ENCODE measurements at places on chromosomes 4 and X.

- no peak for DNase-seq
Measured at GRCh38 chr4:34972189-34972588, 1272.1 kb downstream of the ARAP2 start.

DNA sequence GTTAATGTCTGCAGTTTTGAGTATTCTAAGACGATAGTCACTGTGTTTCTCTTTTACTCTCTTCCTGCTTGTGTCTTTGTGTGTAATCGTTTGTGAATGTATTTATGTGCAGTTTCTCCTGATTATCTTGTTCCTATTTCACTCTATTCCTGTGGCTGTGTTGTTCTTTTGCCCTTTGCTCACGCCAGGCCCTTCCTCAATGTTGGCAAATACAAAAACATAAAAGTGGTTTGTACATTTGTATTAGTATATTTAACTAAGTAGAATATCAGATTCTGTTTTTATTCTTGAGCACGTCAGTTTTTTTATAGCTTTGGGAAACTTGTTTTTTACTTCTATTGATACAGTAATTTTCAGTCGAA is 107.6 kb upstream of the BMPR1B start:
- DNase-seq = no peak

- no peak for DNase-seq
Measured at GRCh38 chr4:94399721-94400120, 52.0 kb upstream of the PDLIM5 start.

DNA sequence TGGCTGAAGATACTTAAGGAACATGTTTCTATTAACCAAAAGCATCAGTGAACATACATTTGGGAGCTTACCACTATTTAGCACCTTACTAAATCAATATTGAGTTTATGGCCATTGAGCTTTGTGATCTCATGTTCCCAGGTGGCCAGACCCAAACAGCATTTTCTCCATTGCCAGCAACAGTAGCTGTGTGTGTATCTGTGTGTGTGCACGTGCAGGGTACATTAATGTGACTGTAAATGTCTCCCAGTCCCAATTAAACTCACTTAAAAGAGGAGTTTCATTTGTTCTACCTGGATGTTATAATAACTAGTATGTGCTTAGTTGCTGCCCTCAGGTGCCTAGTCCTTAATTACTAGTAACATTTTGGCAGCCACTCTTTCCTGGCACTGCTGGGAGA is 282.4 kb downstream of the NR3C2 start:
- no peak for DNase-seq

GRCh38 chr4:51862199-51862598 is 19.2 kb downstream of the DCUN1D4 start:
- no peak for DNase-seq

DNA sequence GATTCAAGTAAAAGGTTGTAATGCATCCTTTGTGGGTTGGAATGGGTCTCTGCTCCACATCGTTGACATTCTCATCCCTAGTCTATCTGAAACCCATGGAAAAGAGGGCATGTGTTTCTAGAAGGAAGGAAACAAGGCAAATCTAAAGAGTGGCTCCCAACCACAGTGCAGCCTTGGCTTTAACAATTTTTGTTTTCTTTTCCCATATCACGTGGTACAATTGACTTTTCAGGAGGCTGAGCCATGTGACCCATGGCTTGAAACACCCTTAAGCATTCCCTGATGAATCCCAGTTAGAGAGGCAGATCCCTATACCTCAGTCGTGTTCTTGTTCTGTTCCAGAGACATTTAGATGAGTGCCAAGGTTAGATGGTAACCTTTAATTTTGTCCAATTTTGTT is 12.8 kb downstream of the DCUN1D4 start:
- no peak for DNase-seq

DNA sequence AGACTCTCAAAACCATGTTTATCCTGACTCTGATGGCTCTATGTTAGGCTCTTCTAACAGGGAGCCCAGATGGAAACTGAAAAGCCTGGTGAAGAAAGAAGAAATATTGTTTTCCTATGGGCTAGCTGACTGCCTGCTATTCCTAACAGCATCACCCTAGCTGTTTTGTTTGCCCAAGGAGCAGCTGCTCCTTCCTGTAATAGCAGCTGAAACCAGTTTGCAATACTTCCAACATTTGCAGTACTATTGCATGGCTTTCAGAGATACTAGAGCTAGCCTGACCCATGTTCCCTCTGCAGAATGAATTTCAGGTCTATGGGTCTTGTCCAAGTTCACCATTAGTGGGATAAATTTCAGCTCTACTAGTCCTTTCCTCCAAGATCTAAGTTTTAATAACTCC is 495.2 kb downstream of the INPP4B start:
- no peak for DNase-seq

DNA sequence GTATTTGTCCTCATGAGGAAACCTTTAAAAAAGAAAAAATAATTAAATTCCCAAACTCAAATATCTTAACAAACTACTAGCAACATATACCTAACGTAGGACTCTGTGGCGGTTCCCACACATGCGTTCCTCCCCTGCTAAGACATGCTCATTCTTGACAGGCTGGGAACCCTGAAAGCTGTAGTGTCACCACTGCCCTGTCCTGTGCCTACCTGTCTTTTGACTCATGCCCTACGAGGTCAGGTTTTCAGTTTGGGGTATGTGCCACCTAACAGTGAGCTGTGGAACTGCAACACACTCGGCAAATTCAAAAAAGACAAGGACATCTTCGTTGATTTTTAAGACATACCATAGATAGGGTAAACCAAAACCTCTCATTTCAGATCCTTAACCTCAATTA is 17.8 kb downstream of the IDS start:
- no peak for DNase-seq

GRCh38 chr4:31592293-31592692 is 872.1 kb downstream of the PCDH7 start:
- no peak for DNase-seq

DNA sequence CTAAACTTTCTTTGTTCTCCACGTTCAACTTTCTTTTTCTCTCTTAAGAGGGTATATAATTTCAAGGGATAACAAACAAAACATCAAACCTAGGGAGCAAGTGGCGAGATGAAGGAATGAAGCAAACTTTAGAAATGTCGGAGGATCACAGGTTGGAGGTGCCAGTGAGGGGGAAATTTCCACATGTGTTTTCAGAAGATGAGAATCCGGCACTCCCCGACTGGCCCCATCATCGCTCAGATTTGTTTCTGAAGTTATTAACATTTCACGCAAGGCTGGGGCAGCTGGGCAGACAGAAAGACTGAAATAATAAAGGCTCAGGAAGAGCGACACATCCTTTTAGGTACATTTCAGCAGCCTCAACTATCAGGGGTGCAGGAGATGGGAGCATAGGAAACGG is 134.9 kb downstream of the SMIM20 start:
- no peak for DNase-seq

GRCh38 chr4:10105421-10105820 is 11.2 kb downstream of the WDR1 start:
- no peak for DNase-seq

GRCh38 chr4:25969374-25970155 is 55.5 kb downstream of the SMIM20 start:
- DNase-seq = no peak

- DNase-seq = no peak
Measured at GRCh38 chr4:183408796-183409195, 35.6 kb upstream of the CDKN2AIP start.

- DNase-seq = no peak
Measured at GRCh38 chr4:172892300-172892699, 276.3 kb upstream of the GALNT7 start.

All from activated CD8-positive, alpha-beta memory T cell treated with anti-CD3 and anti-CD28 coated beads for 1 hour (primary cell).